NCI-H2171 (cell line): ENCODE measurements at places on chromosomes 1 and 21.

GRCh38 chr1:184583849-184584248 is 170.8 kb downstream of the EDEM3 start:
- no peak for DNase-seq

DNA sequence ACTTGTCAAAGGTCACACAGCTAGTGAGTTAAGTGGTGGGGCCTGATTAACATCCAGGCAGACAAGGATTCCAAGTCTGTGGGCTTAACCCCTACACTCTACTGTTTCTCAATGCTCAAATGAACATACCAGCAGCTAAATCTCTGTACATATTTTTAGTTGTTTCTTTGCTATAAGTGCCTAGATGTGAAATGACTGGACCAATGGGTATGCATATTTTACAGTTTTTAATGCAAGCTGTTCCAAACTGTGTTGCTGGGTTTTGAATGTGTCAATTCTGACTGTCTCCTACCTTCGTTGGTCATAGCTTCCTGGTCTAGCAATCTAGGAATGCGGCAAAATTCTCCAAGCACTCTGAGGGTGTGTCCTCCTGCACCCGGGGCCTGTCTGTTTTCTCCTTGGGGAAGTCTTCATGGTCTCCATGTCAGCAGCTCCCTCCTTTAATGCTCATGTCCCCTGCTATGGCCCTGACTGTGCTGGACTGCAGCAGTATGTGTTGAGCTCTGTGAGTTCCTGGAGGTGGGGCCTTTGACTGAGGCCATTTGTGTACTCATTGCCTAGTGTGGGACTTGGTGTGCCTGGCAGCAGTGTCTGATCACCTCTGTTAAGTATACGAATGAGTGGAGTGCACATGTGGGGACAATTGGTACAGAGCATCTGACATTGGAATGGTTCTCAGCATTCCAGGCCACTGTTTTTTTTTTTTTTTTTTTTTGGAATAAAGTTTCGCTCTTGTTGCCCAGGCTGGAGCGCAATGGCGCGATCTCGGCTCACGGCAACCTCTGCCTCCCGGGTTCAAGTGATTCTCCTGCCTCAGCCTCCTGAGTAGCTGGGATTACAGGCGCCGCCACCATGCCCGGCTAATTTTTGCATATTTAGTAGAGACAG is 72.9 kb upstream of the SLC2A1 start:
- DNase-seq = no peak

- no peak for DNase-seq
Observed at GRCh38 chr21:43805275-43805800, 16.0 kb downstream of the RRP1 start.

GRCh38 chr1:158371188-158371953 is 17.7 kb downstream of the CD1E start:
- no peak for DNase-seq

GRCh38 chr1:98345417-98345816 is 316.1 kb upstream of the SNX7 start:
- no peak for DNase-seq

DNA sequence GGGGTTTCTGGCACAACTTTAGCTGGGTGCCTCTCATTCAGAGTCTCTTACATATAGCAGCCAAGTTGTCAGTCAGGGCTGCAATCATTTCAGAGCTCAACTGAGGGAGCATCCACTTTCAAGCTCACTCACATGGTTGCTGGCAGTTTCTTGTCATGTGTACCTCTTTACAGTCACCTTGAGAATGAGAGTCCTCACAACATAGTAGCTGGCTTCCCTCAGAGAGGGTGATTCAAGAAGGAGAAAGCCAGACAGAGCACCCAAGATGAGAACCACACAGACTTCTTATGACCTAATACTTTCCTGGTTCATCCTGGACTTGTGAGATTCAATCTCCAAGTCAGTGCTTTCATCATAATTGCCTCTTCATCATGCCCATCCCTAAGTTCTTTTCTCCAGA is 57.2 kb downstream of the DPT start:
- no peak for DNase-seq

DNA sequence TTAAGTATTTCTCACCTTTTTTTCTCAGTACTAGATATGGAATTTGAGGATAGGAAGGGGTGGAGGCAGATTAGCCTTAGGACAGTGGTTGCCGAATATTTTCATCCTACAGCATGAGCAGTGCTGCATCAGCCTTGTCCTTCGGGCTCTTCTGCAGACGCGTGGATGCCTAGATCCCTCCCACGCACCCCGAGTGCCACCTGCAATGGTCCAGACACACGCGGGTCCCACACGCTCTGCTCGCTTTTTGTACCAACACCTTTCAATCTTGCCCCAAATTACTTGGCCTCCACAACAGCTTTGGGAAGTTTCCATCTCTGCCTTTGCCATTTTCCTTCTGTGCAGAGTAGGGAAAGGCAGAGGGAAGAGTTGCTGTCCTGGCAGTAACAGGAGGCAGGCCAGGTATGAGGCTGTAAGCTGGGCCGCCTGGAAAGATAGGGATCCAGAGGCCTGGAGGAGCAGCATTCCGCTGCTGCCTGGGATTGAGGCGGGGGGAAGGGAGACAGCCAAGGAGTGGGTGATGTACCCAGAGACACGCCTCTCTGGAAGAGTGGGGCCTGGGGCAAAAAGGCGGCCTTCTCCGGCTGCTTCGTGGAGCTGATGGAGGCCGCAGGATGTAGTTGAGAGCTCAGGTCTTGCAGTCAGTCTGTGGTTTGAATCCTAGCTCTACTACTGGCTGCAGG is 467.7 kb downstream of the KIF26B start:
- DNase-seq = no peak

DNA sequence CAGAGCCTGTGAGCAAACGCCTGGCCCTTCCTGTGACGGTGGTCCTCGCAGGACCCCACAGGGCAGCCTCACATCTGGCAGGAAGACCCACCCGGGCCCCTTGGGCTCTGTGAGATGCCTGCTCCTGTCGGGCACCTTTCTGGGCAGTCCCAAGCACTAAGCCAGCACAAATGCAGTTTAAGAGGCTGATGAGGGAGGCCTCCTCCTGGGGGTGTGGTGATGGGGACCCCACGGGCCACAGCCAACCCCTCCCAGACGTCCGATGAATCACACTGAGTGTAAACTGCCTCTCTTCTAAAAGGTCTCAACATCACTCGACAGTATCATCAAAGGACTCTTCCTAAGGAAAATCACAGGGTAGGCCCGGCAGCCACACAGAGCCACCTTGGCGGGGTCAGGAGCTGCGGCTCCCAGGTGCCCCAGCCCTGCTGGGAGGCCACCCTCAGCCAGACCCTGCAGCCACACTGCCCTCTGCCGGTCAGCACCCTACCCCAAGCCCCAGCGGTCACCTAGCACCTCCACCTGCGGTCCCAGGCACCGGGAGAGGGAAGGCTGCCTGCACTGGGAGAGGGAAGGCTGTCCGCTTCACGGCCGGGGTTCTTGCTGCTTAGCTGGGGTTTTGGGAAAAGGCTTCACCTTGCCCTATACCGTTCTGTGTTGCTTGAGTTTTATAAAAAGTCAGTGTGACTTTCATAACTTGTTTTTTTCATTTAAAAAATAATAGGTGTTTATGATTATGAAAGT is 3.9 kb upstream of the PRKCZ start:
- no peak for DNase-seq

GRCh38 chr21:37737996-37738395 is 178.3 kb downstream of the KCNJ6 start:
- no peak for DNase-seq

GRCh38 chr1:42240966-42241755 is 76.6 kb upstream of the GUCA2A start:
- no peak for DNase-seq

- no peak for DNase-seq
Observed at GRCh38 chr21:31349208-31349607, 5.1 kb upstream of the TIAM1 start.

DNA sequence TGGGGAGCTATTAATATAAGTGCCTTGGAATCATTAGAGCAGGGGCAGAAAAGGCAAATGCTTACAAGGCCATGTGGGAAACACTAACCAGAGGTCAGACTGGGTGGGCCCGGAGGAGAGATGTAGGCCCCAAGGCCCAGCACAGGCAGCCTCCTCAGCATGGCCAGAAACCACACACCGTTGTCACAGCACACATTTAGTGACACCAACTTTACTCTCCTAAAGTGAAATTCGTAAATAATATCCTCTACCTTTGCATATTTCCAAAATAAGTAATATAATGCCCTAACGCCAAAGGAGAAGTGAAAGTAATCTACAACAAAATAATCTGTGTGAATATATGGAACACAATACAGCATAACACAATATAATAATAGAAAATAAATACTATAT is 62.6 kb downstream of the KIF21B start:
- DNase-seq = no peak

GRCh38 chr1:161298116-161298515 is 11.7 kb downstream of the MPZ start:
- no peak for DNase-seq

- DNase-seq = no peak
Observed at GRCh38 chr1:198174297-198174696, 17.5 kb downstream of the NEK7 start.

- no peak for DNase-seq
Observed at GRCh38 chr1:229197265-229197585, 73.7 kb upstream of the RAB4A start.

DNA sequence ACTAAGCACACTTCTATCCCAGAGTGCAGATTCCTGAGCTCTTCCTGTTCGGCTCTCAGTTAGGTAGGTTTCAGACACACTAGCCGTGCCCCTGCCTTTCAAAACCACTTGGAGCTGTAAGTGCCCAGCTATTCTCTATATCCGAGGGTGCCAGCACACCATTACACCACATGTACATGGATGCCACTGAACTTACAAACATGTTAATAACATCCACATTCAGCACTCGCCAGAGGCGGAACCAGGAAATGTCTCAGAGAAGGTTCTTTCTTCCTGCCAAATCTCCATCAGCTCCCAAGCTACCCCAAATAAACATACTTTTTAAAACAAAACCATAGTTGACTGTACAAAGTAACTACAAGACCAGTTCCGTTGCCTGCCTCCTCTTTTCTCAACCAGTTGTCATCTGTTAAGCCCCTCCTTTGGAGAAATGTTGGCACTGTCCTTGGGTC is 78.4 kb upstream of the CTTNBP2NL start:
- DNase-seq = no peak

- no peak for DNase-seq
Observed at GRCh38 chr1:162710780-162711465, 78.7 kb downstream of the DDR2 start.

DNA sequence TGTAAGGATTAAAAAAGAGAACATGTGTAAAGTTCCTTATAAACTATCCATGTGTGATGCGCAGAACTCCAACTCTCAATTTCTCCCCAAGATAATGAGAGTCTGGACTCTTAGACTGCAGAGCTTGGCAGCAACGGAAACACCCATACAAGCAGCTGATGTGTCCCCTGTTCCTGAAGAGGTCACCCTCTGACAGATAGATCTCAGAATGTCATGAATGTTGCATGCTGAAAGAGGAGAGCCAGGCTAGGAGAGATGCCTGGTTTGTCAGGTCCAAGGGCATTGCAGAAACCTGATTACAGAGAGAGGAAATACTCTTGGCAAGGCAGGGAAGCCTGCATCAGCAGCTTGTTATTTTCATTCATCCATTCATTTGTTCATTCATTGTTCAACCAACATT is 24.2 kb downstream of the MTARC1 start:
- DNase-seq = no peak

DNA sequence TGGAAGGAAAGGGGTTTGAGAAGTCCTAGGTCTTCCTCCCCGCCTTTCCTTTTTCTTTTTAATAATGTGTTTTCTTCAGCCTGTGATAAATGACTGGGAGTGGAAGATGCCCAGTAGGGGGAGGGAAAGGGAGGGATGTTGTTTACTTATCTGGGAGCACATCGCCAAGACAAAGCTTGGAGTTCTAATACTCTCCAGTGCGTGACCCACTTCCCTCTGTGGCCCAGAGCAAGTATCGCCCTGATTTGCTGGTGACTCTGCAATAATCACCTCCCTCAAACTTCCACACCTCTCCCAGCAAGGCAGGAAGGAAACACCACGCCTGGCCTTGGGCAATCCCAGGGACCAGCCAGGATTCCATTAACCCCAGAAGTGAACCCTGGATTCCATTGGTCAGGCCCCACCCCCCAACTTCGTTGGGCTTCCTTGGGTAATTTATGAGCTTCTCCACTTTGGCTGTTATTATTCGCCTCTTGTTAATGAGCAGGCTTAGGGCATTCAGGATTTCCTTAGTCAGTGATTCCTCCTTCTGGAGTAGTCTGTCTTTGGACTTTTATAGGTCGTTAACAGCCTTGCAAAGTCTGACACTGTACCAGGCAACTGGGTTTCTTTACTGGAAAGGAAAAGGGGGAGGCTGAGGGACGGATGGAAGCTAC is 24.3 kb upstream of the GRHL3 start:
- DNase-seq = no peak

DNA sequence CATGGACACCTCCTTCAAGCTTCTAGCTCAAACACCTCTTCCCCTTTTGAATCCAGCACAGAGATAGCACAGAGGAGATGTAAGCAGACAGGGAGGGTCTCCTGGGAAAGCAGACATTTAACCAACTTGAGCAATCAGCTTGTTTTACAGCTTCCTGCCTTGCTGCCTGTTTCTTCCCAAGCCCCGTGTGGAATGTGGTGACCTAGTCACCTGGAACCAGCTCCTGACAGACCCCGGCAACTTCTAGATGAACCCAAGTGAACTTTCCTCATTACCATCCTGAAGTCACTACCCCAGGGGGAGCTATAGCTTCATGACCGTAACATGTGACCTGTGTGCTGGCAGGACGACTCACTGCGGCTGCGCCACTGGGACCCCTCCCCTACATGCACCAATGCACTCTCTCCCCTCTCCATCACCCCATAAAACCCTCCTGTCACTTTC is 24.1 kb upstream of the TTF2 start:
- DNase-seq = no peak

DNA sequence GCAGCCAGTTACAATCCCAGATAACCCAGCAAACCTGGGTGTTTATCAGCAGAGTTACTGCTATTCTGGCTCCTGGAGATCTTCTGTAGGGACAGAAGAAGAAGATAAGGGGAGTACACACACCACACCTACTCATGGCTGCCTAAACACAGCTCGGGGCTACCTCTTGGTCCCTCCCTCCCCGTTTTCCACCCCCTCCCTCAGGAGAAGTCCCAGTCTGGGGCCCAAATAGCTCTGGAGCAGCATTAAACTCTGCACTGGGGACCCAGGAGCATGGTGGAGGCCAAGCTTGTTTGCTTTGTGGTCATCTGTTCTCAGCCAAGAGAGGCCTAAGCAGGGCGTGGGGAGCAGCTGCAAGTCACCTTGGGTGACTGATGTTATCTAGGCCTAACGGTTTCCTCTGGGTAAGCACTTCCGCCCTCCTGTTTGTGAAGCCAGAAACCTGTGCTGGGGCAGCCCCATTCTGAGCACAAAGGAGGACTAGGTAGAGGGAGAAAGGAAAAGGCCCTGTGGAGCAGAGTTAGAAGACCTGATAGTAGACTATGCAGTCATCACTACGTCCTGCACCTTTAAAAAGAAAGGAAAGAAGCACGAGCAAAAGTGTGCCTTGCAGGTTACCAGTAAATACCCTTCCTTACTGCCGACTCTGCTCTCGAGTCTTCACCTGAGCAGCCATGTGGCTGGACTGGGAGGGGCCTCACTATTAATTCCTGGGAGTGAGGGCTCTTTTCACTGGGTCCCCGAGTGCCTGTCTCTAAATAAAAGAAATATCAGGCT is 2.0 kb upstream of the RCSD1 start:
- DNase-seq = no peak
